ENCODE measurements at places on chromosomes 16 and 17.

DNA sequence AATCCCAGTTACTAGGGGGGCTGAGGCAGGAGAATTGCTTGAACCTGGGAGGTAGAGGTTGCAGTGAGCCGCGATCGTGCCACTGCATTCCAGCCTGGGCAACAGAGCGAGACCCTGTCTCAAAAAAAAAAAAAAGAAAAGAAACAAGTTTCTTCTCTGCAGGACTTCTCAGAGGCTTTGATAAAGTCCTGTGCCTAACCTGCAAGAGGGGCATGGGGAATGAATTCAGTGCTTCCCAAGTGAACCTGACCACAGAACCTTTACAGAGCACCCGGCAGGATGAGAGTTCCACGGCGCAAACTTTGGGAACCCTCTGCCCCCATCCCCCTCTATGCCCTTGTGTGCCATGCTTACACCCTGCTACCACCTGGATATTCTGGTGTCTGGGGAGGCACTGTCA lies 17.9 kb downstream of the ITGB4 start:
- DNase-seq, result no peak

GRCh38 chr17:30299000-30299399 lies 7.3 kb upstream of the BLMH start:
- no peak for DNase-seq

- DNase-seq, result no peak
Measured at GRCh38 chr17:41629826-41630670, 5.7 kb upstream of the KRT17 start.

DNA sequence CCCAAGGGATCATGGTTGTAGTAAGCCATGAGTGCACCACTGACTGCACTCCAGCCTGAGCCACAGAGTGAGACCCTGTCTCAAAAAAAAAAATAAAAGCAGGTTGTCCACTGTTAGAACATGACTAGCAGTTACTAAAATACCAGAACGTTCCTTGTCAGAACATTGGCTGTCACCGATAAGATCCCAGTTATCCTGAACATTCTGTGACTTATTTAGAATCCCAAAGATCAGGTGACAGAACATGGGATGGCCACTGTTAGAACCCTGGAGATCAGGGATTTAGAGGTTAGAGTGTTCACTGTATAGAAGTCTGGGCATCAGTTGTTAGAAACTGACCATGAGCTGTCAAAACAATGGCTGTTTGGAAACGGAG lies 8.6 kb downstream of the CES4A start:
- no peak for DNase-seq

- no peak for DNase-seq
Measured at GRCh38 chr16:85624646-85625045, 11.5 kb downstream of the GSE1 start.

DNA sequence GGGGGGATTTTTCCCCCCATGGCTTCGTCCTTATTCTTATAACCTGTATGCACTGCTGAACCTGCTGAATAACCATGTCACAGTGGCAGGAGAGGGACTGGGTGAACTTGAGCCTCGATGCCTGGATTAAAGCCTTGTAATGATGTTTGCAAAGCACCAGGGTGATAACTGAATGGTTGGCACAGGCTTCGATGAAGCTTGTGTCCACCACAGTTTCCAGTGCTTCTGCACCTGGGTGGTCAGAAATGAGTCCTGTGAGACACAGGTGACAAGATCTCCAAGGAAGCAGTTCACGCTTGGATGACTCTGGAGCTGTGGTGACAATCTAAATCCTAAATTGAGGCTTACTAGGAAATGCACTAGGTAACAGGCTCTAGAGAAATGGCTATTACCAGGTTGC lies 729.3 kb downstream of the MAF start:
- no peak for DNase-seq

GRCh38 chr16:68147444-68147843 lies 62.3 kb downstream of the NFATC3 start:
- DNase-seq, result no peak

GRCh38 chr17:49680314-49680713 lies 2.4 kb upstream of the SPOP start:
- no peak for DNase-seq

Data from amniotic stem cell (primary cell).